HT-29 (cell line): ENCODE measurements at places on chromosomes 5 and 9. TPM values are rescaled to one million over a fixed set of nuclear protein-coding genes. Genes with fewer than 3 reads are reported as not detected.
A peak's percentile ranks its signal among the peaks of the same experiment; 100 is the strongest.

DNA sequence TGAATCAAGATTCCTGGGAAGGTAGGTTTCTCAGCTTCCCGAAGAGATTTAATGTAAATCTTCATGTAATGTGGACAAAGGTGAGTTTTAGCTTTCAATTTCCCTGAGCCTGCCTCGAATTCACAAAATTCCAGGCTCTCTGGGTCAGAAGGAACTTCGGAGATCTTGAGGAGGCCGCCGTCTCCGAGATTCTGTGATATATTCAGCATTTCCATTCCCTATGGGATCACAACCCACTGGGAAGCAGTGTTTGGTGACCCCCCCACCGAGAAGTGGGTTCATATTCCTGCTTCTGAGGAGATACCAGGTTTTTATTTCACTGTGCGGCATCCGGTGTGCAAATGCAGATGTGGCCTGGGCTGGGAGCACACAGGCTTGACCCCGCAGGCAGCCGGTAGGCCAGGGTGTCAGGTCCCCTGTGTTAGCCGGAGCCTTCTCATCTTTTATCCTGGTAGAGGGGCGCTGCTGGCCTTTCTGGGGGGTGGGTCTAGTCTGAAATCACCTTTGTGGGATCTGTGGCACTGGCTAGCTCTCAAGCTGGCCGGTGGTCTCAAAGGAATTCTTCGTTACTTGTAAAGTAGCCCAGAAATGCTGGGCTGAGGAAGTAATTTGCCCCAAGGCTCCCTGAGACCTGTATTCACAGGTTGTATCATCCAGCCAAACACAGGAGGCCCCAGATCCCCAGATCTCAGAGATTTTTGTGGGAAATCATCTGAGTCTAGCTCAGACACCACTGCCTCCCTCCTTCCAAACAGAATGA lies 1.4 kb downstream of the PLEKHG4B start:
- DNase-seq, result no peak

Gene PCDHGB1
- total RNA-seq, result 0.10 and 0.23 TPM in 2 replicates

Gene SUSD3
- total RNA-seq, result 1.6 and 4.5 TPM in 2 replicates

GRCh38 chr5:75465480-75465879 lies 45.9 kb downstream of the CERT1 start:
- no peak for DNase-seq

GRCh38 chr5:132063090-132063911 lies 2.8 kb downstream of the IL3 start:
- DNase-seq, result peak; percentile 78

Gene TRMT10B
- 0.44 and 0.76 TPM in 2 replicates for total RNA-seq

GRCh38 chr5:136058039-136058971 lies 29.5 kb downstream of the TGFBI start:
- DNase-seq, result peak; percentile 57

- no peak for DNase-seq
Observed at GRCh38 chr9:132486706-132487350, 76.8 kb downstream of the CFAP77 start.

Gene CATSPER3
- not detected in 2 replicates for total RNA-seq
